ENCODE measurements at places on chromosomes 5 and 9.

DNA sequence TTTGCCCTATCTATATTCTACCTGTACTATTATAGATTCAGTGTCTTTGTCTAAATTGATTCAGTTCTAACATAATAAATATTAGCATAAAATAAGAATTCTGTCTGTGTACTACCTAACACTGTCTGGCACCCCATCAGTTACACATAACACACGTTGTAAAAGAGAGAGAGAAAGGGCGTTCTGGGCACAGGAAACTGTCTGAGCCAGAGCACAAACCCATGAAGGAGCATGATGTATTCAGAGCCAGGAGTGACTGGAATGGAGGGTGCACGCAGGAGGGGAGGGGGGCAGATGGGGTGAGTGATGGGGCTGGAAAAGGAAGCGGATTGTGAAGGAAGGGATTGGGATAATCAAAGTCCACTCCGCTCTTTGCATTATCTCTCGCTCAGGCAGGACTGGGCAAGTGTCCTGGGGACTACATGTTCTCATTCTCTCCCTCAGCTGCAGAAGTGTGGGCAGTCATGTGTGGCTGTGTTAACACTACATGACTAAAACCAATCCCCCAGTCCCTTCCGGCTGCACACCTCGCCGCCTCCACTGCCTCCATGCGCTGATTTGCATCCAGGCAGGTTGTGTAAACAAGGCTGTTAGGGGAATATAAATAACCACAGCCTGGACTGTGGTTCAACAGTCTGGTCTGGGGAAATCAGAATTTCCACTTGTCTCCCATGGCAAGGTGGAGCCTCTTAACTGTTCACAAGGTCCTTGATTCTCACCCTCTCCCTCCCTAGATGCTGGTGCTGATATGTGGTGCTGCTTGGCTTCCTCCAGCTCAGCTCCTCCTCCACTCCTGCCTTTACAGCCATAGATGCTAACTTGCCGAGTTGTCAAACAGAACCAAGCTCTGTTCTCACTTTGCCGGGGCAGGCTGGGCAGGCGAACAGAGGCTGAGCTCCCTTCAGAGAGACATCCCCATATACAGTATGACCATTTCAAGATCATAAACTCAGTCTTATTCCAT, 367.5 kb upstream of the BRINP1 start:
- DNase-seq, result peak; percentile 46

- no peak for DNase-seq
Measured at GRCh38 chr9:21507483-21507790, 25.3 kb upstream of the IFNE start.

DNA sequence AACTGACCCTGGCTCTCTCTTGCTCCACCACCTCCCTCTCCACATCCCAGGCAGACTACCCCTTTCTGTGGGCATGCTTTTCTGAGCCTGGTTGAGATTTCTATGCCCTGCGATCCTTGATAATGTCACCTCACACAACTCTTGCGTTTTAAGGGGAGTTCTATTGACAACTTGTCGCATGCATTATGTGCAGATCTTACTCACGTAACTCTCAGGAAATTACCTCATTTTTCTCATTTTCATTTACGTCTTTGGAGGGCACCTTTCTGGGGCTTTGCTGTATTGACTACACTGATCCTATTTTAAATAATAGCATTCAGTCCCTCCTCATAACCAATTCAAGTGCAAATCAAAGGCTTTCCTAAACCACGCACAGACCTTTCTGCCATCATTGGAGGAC, 140.4 kb upstream of the WWC1 start:
- no peak for DNase-seq

DNA sequence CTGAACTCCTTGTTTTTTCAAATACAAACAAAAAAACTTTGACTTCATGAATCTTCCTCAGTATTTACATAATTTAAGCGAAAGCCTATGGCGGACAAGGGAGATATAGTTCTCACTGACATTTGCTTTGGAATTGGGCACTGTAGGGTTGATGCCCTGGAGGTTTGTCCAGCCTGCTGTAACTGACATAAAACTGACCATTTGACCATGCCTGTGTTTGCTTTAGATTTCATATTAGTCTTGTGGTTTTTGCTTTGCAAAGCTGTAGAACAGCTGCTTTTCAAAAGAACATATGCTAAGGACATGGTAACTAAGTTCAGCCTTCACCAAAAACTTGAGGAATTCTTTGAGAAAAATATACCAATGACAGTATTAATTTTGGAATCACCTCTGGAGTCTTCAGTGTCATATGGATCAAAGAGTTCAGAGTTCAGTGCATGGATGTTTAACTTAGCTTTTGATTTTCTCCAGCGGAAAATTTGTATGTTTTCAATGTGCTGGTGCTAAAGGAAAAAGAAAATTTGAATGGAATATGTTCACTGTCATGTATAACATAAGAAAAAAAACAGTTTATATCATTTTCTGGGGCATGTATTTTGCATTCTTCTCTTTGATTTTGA, 1013.1 kb downstream of the NR2F1-AS1 start:
- DNase-seq, result no peak

DNA sequence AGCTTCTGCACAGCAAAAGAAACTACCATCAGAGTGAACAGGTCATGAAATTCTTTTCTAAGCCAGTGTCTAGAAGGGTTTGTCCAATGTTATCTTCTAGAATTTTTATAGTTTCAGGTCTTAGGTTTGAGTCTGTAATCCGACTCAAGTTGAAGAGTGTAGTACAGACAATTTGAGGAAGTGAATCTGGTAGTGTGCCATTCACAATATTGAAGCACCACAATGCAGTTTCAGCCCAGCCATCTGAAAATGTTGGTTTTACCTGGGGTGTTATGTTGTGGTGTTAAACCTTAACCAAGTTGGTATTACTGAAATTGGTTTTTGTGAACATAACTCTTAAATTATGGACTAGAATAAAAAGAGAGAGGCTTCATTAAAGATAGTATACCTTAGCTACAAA, 77.2 kb downstream of the ADAMTS16 start:
- DNase-seq, result no peak

DNA sequence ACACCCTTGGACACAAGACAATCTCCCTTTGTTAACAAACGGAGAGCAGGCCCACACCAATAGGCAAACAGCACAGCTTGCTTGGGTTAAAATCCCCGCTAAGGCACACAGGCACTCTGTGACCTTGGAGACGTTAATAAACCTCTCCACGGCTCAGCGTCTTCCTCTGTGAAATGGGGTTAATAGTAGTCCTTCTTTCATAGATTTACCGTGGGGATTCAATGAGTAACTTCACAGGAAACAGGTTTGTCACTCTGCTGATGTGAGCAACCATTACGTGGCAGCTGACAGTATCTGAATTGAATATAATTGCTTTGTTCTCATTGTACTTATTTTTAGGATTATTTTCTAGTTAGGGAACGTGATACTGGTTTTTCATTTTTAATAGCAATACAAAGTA, 65.2 kb upstream of the ADRA1B start:
- DNase-seq, result no peak

DNA sequence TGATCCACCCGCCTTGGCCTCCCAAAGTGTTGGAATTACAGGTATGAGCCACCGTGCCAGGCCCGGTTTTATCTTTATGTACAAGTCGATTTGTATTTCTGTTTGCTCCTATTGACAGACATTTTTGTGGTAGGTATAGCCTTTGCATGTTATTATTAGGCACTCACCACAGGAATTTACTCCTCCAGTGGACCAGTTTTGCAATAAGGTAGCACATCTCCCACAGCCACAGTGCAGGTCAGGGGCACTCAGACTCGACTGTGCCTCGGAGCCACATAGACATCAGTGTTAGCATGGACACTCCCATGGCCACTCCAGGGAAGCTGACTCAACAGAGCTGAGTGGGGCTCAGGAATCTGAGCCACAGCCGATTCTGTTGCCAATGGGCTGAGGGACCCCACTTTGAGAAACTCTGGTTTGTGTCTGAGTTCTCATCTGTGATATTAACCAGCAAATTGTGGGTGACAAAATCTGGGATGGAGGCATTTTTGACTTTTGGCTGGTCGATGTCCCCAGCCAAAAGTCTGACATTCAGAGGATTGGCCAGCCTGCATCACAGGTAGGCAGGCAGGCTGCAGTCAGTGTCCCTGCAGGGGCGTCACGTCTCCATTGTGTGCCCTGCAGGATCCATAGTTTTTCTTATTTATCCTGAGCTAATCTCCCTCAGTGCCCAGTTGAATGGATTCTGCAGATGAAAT, 15.0 kb upstream of the SHB start:
- no peak for DNase-seq

DNA sequence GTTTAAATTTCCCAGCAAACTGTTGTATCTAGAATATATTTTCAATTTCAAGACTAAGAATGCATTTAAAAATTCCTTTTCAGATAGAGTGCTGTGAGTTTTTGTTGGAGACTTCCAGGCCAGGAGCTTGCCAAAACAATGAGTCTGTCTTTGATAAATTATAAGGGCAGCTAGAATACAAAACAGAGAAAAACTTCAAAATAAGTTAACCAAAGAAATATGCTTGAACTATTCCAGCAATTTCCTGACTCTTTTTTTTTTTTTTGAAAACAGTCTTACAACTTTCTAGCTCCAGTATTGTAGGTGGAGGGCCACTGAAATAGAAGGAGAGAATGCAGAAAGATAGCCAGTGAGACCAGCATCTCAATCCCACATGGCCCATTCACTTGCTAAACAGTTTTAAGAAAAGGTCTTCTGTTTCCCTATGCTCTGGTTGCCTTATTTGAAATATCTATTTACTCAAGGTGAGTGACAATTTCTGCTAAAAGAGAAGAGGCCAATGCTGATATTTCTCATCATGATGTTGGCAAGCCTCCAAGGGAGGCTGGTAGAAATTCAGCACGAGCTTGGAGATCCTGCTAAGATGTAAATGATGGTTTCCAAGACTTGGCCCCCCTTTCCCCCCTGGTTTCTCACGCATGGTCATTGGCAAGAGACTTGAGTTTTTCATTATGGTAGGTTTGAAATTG, 103.2 kb downstream of the USP20 start:
- no peak for DNase-seq

DNA sequence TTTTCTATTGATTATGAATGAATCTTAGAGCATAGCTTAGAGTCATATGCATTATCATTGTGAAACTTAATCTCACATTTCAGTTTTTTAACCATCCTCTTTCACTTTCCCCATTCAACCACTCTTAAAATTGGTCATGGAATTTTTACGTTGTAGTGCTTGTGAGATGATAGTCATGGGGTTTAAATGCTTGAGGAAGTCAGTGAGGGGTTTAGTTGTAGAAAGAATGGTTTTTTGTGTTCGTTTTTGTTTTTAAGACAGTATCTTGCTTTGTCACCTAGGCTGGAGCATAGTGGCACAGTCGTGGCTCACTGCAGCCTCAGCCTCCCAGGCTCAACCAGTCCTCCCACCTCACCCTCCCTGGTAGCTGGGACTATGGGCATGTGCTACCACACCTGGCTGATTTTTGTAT, 19.6 kb downstream of the UGCG start:
- DNase-seq, result peak; percentile 62

DNA sequence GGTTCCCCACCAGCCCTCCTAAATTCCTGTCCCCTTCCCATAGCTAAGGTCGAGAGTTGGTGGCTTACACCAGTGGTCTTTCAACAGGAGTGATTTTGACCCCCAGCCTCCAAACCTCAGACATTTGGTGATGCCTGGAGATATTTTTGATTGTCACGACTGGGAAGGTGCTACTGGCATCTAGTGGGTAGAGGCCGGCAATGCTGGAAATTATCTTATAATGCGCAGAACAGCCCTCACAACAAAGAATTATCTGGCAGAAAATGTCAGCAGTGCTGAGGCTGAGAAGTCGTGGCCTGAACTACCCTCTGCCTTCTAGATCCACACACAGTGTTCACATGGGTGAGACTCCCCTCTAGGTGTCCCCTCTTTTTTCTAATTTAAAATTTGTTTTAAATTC, 69.6 kb downstream of the IL31RA start:
- DNase-seq, result peak; percentile 2

- DNase-seq, result no peak
Measured at GRCh38 chr5:66151030-66151429, 6.9 kb downstream of the SREK1 start.

DNA sequence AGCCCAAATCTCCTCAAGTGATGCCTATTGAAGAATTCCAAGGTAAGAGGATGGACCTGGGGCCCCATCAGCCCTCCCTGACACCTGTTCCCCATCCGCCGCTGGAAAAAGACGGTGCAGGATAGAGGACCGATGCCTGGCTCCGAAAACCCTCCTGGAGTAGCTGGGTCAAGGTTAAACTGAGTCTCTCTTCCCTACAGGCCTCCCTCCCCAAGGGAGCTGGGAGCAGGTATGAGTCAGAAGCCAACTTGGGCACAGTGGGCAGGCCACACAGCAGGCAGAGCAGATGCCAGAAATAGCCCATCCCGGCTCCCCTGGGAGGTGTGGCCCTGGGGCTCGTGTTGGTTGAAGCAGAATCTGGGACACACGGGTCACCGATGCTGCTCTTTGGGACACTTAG, 75.6 kb downstream of the NTNG2 start:
- DNase-seq, result no peak

GRCh38 chr9:91960367-91960766, 10.3 kb upstream of the ROR2 start:
- no peak for DNase-seq

GRCh38 chr9:79757074-79757473, 185.3 kb downstream of the TLE4 start:
- no peak for DNase-seq

- DNase-seq, result no peak
Measured at GRCh38 chr5:170773024-170773985, 10.2 kb upstream of the GABRP start.

- DNase-seq, result no peak
Measured at GRCh38 chr9:126532489-126532888, 81.2 kb upstream of the LMX1B start.

DNA sequence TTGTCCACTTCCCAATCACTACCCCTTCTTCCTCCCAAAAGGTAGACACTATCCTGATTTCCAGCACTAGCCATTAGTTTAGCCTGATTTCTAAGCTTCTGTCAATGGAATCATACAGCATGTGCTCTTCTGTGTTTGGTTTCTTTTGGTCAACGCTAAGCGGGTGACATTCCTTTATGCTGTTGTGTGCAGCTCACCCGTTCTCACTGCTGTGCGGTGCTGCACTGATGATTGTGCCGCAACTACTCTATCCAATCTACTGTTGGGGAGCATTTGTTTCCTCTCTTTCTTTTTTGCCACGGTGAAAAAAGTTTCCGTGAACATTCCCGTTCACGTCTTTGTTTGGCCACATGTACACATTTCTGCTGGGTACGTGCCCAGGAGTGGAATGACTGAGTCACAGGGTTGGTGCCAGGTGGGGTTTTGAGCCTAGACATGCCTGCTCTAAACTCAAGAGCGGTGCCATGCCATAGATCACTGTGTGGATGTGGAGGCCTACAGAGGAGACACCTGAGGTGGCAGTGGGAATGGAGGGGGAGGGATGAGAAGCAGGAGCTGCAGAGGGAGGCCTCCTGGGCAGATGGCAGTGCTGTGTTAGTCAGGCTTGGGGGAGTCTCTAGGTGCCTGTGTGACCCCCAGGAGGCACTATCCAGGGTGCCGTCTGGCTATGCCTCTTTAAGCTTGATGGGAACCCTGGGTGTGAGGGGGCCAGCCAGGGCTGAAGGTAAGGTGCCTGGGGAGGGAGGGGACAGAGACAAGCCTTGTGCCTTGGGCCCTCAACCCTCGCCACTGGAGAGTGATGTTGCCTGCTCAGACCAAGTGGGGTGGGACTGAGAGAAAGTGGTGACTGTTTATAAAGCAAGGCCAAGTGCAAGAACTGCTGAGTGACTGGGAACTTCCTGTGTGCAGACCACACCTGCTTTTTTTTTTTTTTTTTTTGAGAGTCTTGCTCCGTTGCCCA, 11.4 kb upstream of the ANKRD33B start:
- DNase-seq, result peak; percentile 59

GRCh38 chr9:81492710-81493447, 196.5 kb downstream of the TLE1 start:
- DNase-seq, result no peak

GRCh38 chr9:133792721-133793470, 54.7 kb upstream of the SARDH start:
- peak; percentile 92 for DNase-seq

GRCh38 chr9:128882677-128883603, 1.0 kb downstream of the LRRC8A start:
- DNase-seq, result no peak

All from GM13976 (cell line).